Hair follicle dermal papilla cell (primary cell): ENCODE measurements at places on chromosomes 16 and 17. TPM values are rescaled to one million over a fixed set of nuclear protein-coding genes. Genes with fewer than 3 reads are reported as not detected.

Gene SPOP
- total RNA-seq = 60.1 and 67.3 TPM in 2 replicates

Gene CLEC19A
- total RNA-seq = not detected in 2 replicates

Gene NECAB2
- total RNA-seq = under 0.01 and 0.12 TPM in 2 replicates

Gene PPM1E
- total RNA-seq = 0.49 and 0.97 TPM in 2 replicates

Gene SRCAP
- total RNA-seq = 25.3 and 28.7 TPM in 2 replicates

Gene CTRB2
- not detected in 2 replicates for total RNA-seq

Gene SMIM22
- not detected in 2 replicates for total RNA-seq

Gene PRAC2
- not detected in 2 replicates for total RNA-seq

Gene RHBDL1
- total RNA-seq = 2.9 TPM in 2 replicates

Gene ASPA
- total RNA-seq = 0.16 and 1.6 TPM in 2 replicates

Gene LYRM1
- total RNA-seq = 23.5 and 36.8 TPM in 2 replicates

Gene WFIKKN2
- total RNA-seq = not detected in 2 replicates

Gene TP53TG3C
- total RNA-seq = not detected in 2 replicates

Gene CES1
- total RNA-seq = 0.36 and 0.65 TPM in 2 replicates

Gene GNG13
- total RNA-seq = not detected in 2 replicates

Gene ACSM2A
- not detected in 2 replicates for total RNA-seq

Gene KIF2B
- not detected in 2 replicates for total RNA-seq

Gene PCGF2
- 3.6 and 3.9 TPM in 2 replicates for total RNA-seq

Gene LITAFD
- not detected in 2 replicates for total RNA-seq

Gene ABCC11
- under 0.01 TPM in 2 replicates for total RNA-seq

Gene TP53TG3
- not detected in 2 replicates for total RNA-seq

Gene KCNH6
- total RNA-seq = not detected in 2 replicates

Gene PIMREG
- 2.7 and 2.8 TPM in 2 replicates for total RNA-seq
